Hepatocyte (in vitro differentiated cells): ENCODE measurements at places on chromosomes 7 and 10. TPM values are rescaled to one million over a fixed set of nuclear protein-coding genes. Genes with fewer than 3 reads are reported as not detected.

LRRC4 gene
- total RNA-seq, result 15.1 TPM in 2 replicates

TBL2 gene
- 72.8 and 73.6 TPM in 2 replicates for total RNA-seq

UFSP1 gene
- total RNA-seq, result 3.9 TPM in 2 replicates

WEE2 gene
- 3.6 and 3.7 TPM in 2 replicates for total RNA-seq

PNLIPRP3 gene
- 0.93 and 1.0 TPM in 2 replicates for total RNA-seq

ZFAND4 gene
- 12.0 and 12.7 TPM in 2 replicates for total RNA-seq

PDK4 gene
- total RNA-seq, result 28.5 and 34.6 TPM in 2 replicates

RAB18 gene
- 56.2 and 88.5 TPM in 2 replicates for total RNA-seq

SEMA3E gene
- 9.7 and 14.0 TPM in 2 replicates for total RNA-seq

MEIG1 gene
- not detected in 2 replicates for total RNA-seq

CALCR gene
- total RNA-seq, result 0.07 and 0.12 TPM in 2 replicates

SFTPA1 gene
- total RNA-seq, result not detected in 2 replicates

CALHM2 gene
- 2.1 and 3.2 TPM in 2 replicates for total RNA-seq

OR2A5 gene
- total RNA-seq, result 0.44 and 0.77 TPM in 2 replicates

KLF14 gene
- 0.24 TPM in 1 of 2 replicates, not detected in the other for total RNA-seq

SPDYE1 gene
- total RNA-seq, result not detected in 2 replicates

ENKUR gene
- 1.4 and 3.1 TPM in 2 replicates for total RNA-seq

FZD1 gene
- total RNA-seq, result 8.1 and 9.9 TPM in 2 replicates

OR13A1 gene
- 0.37 TPM in 1 of 2 replicates, not detected in the other for total RNA-seq

GIMAP5 gene
- 0.40 and 1.2 TPM in 2 replicates for total RNA-seq

NOS3 gene
- 8.1 and 9.8 TPM in 2 replicates for total RNA-seq

CYP26C1 gene
- total RNA-seq, result not detected in 2 replicates

AKR1C8 gene
- not detected in 2 replicates for total RNA-seq

GBX1 gene
- not detected in 2 replicates for total RNA-seq

PRKAR2B gene
- total RNA-seq, result 25.6 and 31.5 TPM in 2 replicates

PHKG1 gene
- not detected in 2 replicates for total RNA-seq

GRB10 gene
- total RNA-seq, result 51.0 and 65.9 TPM in 2 replicates

CEP55 gene
- 3.6 and 4.0 TPM in 2 replicates for total RNA-seq

CALY gene
- 2.3 TPM in 1 of 2 replicates, not detected in the other for total RNA-seq

SH2D4B gene
- not detected in 2 replicates for total RNA-seq

HPSE2 gene
- 2.4 and 5.7 TPM in 2 replicates for total RNA-seq

CYP2C8 gene
- total RNA-seq, result 3.7 and 4.1 TPM in 2 replicates

CHAT gene
- 0.27 TPM in 1 of 2 replicates, not detected in the other for total RNA-seq

TMEM184A gene
- total RNA-seq, result 14.5 and 23.4 TPM in 2 replicates

NEURL1 gene
- 3.6 and 4.6 TPM in 2 replicates for total RNA-seq

TMEM26 gene
- total RNA-seq, result 2.2 and 3.3 TPM in 2 replicates

KIF11 gene
- 7.9 and 9.2 TPM in 2 replicates for total RNA-seq

ADCY1 gene
- 2.9 and 3.0 TPM in 2 replicates for total RNA-seq
